Activated T-cell treated with anti-CD3 and anti-CD28 coated beads, Interleukin-2, amount 50 U/mL, for 48 hours (primary cell): ENCODE measurements at places on chromosomes 12 and 14.

DNA sequence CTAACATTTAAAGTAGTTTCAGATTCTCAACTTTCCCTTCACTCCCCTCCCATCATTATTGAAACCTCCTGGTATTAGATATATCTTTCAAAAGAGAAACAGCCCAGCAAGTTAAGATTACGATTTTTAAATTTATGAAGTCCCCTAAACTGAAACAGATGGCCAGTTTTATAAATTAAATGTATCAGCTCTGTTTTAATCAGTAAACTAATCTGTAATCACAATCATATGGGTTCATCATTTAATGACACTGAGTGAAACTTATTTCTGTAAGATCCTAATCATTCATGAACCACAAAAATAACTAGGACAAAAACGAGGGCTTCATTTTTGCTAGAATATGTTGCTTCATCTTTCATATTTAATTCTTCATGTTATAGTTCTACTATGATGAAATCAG is 137.8 kb downstream of the EPS8 start:
- DNase-seq, result no peak

GRCh38 chr12:132083614-132083940 is 60.5 kb downstream of the DDX51 start:
- no peak for DNase-seq

DNA sequence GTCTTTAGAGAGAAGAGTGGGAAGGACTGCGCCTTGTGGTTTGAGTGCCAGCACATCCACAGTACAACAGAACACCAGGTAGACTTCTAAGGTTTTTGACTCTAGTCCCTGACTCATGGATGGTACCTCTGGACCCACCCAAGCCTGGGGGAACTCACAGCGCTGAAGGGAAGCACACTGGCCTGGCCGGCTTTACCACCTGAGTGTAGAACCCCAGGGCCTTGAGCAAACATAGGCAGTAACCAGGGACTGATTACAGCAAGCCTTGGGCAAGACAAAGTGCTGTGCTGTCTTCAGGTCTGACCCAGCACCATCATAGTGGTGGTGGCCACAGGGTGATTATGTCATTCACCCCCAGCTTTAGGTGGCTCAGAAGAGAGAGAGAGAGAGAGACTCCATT is 17.2 kb downstream of the EML5 start:
- DNase-seq, result no peak

DNA sequence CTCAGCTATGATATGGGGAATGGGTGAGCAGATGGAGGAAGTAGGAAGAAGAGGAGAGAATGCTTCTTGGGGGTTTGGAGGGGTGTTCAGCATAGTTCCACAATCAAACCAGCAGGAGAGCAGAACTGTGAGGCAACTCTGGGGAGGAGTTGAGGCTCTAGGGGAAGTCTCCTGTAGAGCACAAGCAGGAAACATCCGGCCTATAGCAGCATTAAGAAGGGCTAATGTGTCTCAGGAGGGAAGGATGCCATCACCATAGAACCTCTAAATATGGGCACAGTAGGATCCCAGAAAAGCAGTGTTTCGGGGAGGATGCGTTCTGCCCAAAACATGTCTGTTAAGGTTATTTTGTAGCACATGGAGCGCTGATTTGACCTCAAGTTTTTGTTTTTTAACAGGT is 8.4 kb upstream of the SALL2 start:
- DNase-seq, result no peak

GRCh38 chr12:84689638-84690037 is 223.0 kb downstream of the SLC6A15 start:
- no peak for DNase-seq

DNA sequence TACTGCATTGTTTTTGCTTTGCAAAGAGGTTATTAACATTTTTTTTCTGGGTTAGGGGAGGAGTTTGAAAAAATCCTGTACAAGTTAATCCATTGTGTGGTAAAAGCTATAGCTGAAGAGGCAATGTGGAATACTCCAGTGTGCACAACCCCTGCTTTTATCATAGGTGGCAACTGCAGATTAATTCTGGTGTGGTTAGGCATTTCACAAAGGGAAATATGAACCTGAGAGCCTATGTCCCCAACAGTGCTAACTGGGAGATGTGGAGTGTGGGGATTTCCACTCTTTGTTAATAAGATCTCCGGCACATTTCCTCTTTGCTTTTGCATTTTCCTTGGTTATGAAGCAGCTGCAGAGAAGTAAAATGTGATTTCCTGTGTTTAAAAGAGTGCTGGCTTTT is 33.6 kb downstream of the PRORP start:
- no peak for DNase-seq

GRCh38 chr14:101193106-101193844 is 289.8 kb upstream of the RTL1 start:
- DNase-seq, result no peak
